ENCODE measurements at places on chromosomes 12 and 14.

- no peak for DNase-seq
These were observed 100.5 kb upstream of the MDM1 start for GRCh38 chr12:68432622-68433021.

GRCh38 chr12:40225984-40226602 is 1.3 kb downstream of the LRRK2 start:
- DNase-seq: no peak

DNA sequence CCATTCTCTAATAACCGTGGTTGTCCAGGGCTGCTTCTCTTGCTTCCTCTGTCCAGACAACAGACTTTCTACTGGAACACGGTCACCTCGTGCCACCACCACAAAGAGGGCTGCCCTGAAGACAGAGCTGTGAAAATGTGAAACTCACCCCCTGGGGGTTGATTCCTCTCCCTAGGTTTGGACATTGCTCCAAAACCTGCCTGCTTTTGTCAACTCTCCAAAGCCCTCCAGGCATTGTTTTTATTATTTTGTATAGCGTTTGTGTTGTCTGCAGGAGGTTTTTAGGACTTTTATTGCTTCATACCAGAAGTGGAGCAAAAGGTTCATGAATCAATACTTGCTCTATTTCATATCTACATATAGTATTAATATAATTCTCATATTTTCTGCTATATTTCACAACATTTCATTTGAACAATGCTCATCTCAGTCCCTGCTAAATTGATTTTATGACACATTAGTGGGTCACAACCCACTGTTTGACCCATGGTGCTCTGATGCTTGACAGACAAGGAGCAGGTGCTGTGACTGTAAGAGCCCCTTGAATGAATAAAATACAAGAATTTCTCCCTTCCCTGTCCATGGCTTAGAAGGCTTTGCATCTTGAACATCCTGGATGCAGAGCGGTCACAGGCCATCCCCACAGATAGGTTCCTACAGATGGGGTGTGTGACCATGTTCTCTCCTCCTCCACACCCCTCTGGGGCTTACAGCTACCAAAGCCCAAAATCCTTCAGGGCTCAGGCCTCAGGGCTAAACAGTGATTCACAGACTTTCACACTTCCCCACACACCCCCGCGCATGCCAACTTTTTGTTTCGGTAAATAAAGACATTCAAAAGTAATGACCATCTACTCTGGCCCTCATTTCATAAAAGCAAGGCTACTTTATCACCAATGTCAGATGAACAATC is 20.6 kb upstream of the EML1 start:
- DNase-seq: no peak

DNA sequence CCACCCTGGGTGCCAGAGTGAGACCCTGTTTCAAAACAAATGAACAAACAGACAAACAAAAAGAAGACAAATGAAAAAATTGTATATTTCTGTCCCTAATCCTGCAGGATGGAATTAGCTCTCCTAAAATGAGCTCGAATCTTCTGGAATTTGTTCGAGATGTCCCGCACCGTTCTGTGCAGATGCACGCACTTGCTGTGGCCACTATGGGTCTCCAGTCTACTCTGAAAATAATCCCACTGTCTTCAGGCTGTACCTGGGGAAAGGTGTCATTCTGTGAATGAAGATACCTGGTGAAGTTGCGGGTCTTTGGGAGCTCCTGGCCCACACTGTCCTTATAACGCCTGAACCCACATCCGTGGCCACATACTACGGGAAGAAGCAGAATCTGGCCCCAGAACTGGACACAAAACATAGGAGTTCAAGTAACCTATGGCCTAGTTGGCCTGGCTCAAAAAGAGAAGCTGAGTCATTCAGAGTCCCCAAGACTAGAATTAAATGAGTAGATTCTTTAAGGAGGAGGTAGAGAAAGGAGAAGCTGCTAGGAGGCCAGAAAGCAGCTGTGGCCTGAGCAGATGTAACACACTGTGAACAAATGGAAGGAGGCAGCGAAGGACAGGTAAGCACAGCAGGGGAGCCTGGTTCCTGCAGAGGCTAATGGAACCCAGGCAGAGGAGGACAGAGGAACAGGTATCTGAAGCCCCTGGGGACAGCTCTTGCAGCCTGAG is 108.6 kb downstream of the FOXN3 start:
- DNase-seq: no peak

DNA sequence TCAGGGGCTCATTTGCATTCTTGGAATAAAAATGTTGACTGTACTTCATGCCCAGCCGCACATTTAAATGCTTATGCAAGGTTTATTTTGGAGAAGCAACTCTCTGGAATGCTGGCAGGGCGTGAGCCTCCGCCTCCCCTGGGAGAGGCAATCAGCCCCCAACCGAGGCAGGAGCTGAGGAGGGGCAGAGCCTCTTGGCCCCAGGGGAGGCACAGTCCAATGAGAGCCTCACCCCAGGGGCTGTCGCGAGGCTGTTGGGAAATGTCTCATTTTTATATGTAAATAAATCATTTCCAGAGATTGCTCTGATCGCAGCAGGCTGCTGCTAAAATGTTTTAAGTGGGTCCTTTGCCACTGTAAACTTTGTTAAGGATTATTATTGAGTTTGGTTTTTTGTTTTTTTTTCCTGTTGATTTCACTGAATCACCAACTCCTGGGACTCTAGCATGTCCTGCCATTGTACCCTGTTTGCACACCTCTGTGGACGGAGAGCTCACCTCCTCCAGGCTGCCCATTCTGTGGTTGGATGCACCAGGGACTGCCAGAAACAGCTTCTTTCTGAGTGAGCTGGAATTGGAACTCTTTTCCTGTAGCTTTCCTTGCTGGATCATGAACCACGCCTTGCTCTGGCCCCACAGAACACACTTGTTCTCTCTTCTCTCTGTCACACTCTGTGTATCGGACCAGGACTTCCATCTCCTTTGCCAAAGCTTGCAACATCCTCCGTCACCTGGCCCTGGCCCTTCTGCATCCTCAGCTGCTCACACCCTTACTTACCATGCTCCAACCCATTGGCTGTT is 46.9 kb upstream of the FAM181A start:
- no peak for DNase-seq

- DNase-seq: no peak
These were observed 155.7 kb downstream of the KIF26A start for GRCh38 chr14:104293851-104294627.

DNA sequence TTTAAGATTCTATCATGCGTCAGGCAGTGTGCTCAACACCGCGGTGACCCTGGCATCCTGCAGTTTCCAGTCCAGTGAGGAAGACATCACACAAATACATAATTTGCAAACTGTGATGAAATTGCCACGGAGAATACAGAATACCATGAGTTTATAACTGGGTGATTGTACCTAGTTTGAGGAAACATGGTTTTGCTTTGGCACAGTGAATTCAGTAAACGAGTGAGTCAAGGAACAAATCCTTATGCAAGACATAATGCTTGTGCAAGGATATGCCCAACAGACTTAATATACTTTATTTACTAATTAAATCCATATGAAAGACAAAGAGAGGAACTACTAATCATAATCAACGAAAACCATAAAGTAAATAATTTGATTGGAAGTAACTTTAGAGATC is 311.8 kb upstream of the TMTC1 start:
- DNase-seq: no peak

DNA sequence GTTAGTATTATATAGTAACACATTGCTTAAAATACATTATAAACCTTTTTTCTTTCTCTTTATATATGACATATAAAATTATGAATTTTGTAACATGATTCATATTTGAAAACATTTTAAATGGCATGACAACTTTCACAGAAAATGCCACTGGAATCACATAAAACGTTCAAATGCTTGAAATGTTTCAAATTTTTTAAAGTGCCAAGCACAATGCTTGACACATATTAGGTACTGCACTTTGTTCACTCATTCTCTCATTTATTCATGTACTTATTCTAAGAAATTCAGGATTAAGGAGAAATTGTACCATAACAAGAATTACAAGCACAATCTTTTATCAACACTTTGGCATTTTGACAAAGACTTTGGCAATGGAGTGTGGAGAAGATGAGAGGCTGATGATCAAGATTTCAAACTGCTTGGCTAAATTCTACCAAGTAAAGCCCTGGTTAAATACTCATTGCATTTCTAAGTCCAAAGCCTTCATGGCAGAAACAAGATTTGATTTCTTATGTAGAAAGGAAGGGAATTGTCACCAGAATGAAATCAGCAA is 232.2 kb downstream of the C12orf50 start:
- DNase-seq: no peak

DNA sequence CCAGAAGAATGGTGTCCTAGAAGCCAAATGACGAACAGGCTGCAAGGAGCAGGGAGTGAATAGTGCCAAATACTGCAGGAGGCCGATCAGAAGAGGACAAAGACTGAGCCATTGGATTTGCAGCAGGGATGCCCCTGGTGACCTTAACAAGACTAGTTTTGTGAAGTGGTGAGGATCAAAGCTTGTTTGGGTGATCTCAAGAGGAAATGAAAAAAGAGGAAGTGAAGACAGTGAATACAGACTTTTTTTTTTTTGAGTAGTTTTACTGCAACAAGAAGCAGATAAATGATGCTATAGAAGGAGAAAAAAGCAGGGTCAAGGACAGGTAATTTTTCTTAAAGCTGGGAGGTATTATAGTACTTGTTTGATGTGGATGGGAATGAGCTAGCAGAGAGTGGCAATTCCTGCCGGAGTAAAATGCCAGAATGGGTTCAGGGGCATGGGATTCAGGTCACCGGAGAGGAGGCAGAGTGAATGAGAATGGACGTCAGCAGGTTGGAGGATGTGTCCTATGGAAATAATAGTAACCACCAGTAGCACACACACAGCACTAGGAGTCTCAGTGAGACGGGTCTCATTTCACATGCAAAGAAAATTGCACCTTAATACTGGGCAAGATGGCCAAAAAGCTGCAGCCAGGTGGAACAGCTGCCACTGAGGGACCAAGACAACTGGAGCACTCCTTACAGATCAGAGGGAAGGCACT is 345.8 kb upstream of the CCDC196 start:
- DNase-seq: no peak

DNA sequence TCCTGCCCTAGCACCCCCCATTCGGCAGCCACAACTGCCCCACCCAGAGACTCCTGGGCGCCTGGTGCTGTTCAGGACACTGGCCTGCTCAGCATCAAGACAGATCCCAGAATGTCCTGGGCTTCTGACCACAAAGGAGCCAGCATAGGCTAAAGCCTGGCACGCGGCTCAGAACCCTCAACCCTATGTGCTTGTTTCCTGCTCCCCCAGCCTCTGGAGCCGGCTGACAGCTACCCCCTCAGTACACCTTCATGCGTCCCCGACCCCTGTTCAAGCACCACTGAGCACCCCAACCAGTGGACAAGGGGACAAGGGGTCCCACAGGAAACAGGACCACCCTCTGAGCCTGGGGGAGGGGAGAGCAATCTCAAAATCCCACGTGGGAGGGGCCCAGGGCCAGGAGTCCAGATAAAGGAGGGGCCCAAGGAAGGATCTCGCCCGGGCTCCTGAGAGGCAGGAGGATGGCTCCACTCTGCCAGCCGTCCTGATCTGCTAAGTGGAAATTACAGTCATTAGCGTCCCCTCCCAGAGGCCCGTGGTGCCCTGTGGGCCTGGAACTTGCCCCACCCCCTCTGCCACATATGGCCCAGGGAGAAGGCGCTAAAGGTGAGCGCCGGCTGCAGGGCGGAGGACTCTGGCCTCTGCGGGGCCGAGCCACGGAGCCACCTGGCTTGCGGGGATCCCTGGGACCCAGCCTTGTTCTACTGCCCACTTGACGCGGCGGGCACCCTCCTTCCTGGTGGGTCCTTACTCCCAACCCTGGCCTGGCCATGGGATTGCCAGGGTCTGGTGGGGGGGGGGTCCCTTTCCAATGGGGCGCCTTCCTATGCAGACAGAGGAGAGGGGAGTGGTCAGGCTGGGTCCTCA is 27.2 kb upstream of the GPR132 start:
- no peak for DNase-seq

DNA sequence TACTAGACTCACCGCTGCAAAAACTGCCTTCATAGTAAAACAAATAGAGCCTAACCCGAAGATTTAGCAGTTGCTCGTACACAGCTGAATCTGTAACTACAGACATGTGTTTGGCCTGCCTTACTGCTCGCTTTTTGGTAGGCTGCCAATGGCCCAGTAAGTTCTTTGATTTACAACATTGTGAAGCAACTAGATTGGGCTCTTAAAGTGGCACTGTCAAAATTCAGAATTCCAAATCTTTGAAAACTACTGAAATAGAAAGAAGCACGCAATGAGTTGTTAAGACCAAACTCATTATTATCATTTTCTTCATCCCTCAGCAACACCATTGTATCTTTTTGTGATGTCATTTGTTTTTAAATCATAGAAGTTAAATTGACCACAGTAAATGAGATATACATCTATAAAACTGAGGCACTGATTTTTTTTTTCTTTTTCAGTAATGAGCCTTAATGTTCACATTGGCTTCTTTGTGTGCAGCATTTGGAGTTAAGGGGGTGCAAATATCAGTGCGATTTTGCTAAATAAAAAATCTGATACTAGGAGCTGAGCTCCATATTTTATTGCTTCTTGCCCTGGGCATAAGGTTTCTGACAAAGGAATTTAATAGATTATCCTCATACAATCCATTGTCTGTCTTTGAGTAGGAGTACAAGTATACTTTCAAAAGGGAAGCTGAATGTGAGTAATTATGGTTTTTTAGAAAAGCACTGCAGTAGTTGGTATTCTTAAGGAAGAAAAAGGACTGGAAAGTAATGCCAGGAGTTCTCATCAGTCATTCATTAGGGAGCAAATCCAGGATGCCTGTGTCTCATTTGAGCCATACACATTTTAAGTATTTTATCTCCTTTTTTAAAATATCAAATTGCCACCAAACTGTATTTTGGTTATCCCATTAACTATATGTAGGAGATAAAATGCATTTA is 138.5 kb downstream of the KICS2 start:
- no peak for DNase-seq

Measured in CD4-positive, alpha-beta T cell treated with Interleukin-12 subunit alpha and Interleukin-12 subunit beta, for 1 hour (primary cell).